Stimulated activated CD8-positive, alpha-beta memory T cell treated with anti-CD3 and anti-CD28 coated beads, Interleukin-4, amount 100 ng/mL, for 4 hours (primary cell): ENCODE measurements at places on chromosomes 3 and 15.

- no peak for DNase-seq
These were observed 139.3 kb downstream of the SNRPN start for GRCh38 chr15:25094066-25094465.

GRCh38 chr3:196419386-196419785 is 12.8 kb downstream of the UBXN7 start:
- no peak for DNase-seq

- no peak for DNase-seq
These were observed 1.1 kb upstream of the EPHA6 start for GRCh38 chr3:96813134-96813819.

- no peak for DNase-seq
These were observed 178.5 kb downstream of the APBA2 start for GRCh38 chr15:29064290-29064689.

DNA sequence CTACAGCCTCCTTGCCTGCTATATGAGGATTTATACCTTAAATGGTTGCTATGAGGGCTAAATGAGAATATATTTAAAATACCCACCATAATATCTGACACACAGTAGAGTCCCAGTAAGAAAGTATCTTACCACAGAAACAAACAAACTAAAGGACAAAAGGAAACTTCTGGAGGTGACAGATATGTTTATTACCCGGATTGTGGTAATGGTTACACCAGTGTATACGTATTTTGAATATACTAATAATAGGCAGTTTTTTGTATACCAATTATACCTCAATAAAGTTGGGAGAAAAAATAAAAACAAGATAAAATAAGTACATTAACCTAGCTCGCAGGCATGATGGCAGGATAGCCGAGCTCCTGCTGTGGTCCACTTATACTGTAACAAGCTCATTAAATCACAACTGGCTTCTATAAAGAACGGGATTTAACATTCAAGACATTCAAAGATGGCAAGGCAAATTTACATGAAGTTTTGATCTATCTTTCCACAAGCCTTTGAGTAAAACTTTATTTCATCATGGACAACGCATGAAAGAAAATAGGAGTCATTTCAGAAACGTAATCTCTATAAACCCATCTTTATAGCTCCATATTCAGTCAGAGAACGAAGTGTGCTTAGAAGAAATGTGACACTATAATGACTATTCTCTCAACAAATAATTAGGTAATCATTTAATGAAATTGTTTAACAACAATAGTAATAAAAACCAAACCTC is 1.5 kb downstream of the RPN1 start:
- no peak for DNase-seq

DNA sequence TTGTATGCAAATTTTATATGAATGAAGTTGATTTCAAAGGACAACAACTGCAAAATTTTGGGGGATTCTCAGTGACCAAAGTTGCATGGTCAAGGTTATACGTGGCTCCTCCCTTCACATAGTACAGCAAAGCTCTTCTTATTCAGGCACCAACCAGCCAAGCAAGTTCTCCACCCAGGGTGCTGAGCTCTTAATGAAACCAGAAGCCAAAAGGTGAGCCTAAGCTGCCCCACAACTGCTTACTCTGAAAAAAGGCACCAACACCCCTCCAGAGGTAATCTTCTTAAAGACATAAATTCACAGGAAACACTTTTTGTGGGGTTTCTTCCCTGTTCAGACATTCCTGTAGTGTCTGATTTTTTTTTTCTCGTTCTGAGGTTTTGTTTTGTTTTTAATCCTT is 106.1 kb upstream of the GMNC start:
- DNase-seq = no peak

- no peak for DNase-seq
These were observed 1.7 kb downstream of the SLC25A20 start for GRCh38 chr3:48896936-48897335.

GRCh38 chr3:143552851-143553250 is 295.4 kb downstream of the SLC9A9 start:
- no peak for DNase-seq

GRCh38 chr3:172107403-172107802 is 68.0 kb downstream of the FNDC3B start:
- DNase-seq = no peak

DNA sequence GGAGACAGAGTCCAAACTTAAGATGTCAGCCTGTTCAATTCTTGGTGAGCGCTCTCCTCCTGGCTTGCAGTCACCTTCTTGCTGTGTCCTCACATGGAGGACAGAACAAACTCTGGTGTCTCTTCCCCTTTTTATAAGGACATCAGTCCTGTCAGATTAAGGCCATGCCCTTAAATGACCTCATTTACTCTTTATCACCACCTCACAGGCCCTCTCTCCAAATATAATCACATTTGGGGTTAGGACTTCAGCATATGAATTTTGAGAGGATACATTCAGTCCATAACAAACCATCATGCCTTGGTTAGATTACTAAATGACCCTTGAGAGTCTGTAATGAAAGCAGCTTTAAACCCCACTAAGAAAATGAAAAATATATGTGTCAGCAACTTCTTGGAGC is 175.2 kb downstream of the TAFA4 start:
- DNase-seq = no peak

GRCh38 chr15:87962428-87962827 is 294.1 kb downstream of the NTRK3 start:
- no peak for DNase-seq

- no peak for DNase-seq
These were observed 66.1 kb downstream of the SEC22A start for GRCh38 chr3:123267821-123268220.
